Umbilical cord (tissue), 2 donors: ENCODE measurements at places on chromosomes 1 and 21.

DNA sequence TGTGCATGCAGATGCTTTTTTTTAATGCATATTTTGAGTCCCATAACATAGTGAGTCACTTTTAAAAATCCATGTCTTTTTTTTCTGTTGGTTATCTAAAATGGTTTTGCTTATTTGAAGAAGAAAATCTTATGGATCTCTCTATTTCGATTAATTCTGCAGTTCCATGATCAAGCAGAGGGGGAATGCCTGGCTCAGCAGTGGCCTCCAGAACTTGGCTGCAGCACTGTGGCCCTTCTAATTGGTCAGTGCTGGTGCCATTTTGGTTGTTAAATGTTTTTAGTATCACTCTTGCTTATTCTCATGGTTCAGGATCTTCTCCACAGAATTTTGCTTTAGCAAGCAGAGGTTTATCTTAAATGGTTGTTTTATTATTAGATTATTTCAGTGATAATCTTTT is 11.2 kb downstream of the EPHX4 start:
- DNase-seq, result no peak

DNA sequence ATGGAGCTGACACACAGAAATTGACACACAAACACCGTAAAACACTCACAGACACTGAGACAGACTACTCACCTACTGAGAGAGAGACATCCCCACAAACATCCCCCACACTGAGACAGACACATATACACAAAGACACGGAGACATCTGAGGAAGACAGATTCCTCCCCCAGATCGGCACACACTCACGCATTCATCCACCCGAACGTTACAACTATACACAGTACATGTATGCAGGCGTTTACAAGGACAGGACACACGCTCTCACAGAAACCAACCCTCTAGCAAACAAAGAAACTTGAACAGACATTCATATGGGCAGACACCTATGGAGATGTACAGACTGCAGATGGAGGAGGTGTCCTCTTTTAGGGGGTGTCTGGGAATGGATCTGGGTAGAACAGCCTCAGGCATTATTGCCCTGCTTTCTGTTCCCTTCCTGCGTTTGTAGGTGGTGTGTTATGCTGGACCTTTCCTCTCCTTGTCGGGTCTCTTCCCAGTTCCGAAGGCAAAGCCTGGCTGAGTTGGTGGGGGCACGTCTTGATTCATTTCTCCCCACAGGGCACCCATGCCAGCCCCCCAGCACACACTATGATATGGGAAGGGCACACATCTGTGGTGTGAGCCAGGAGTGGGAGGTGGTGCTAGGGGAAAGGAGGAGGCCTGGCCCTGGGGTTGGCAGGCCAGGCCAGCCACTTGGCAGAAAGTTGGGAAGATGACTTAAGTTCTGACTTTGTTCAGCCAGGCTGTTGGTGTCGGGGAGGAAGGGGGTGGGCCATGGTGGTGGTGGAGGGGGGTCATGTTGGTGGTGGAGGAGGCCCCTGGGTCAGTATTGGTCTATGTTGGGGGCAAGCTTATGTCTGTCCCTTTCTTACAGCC is 1.5 kb downstream of the KIRREL1 start:
- peak; percentile 77 for DNase-seq

DNA sequence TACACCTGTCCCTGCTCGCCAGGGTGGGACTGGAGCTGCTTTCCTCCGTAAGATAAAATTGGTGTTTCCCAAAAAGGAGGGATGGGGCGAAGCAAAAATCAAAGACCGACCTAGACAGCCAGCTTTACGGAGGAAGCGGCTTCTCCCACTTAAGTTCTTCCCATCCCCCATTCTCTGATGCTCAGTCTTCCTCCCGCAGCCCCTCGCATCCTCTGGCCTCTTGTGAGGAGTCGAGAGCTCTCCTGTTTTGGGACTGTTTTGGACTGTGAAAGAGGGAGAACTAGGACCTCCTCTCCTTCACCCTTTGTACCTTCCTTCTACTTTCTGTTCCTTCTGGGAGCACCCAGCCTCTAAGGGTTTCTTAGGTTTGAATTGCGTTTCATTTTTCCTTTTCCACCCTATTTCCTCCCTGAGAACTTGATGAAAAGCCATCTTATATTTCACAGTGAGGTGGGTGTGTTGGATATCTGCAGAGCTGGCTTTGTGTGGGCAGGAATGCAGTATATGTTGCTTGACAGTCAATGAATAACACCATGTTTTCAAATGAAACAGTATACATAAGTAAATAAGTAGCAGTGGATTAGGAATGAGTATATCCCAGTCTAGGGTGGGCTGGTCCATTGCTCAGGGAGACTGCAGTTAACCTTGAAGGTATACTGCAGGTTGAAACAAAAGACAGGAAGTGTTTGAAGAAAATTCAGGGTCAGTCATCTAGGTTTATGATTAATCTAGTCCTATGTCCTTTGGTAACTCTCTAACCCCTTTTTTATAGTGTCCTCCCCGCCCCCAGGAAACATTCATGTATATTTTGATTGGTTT is 848 bp downstream of the CTTNBP2NL start:
- peak; percentile 57 for DNase-seq

GRCh38 chr1:84155517-84155916 is 11.4 kb downstream of the PRKACB start:
- DNase-seq, result no peak

- no peak for DNase-seq
Measured at GRCh38 chr1:235714205-235714897, 64.8 kb upstream of the GNG4 start.

DNA sequence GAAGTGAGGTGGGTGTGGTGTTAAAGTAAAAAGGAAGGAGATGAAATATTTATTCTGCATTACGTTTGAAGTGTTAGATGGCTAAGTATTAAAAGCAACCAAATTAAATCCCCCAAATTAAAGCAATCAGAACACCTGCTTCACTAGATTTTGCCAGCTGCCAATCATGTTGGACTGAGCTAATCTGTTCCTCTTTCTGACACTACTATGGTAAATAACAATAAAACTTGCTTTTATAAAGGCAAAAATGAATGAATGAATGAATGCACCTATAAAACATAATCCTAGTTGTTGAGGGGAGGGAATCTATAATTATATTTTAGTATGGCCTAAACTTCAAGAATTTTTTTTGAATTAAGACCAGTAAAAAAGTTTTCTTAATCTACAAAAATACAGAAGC is 51.0 kb downstream of the RAB3GAP2 start:
- DNase-seq, result no peak

DNA sequence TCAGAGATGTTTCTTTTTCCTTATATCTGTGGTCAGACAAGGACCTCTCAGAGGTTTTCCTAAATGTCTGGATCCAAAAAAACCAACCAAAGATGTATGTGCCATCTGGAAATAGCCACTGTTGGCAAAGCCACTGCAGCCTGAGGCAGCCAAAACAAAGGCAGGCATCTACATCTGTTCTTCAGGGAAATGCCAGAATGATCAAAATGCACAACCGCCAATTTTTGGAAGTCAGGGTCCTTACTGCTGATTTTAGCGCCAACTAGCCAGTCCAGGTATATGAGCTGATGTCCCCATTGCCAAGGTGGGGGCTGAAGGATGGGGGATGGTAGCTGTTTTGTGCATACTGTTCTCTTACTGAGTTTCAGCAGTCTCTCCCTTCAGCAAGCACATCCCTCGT is 45.9 kb downstream of the SYT14 start:
- DNase-seq, result no peak

GRCh38 chr1:233638513-233638912 is 24.6 kb downstream of the KCNK1 start:
- no peak for DNase-seq

- DNase-seq, result no peak
Measured at GRCh38 chr1:238673561-238673960, 712.8 kb upstream of the CHRM3 start.

DNA sequence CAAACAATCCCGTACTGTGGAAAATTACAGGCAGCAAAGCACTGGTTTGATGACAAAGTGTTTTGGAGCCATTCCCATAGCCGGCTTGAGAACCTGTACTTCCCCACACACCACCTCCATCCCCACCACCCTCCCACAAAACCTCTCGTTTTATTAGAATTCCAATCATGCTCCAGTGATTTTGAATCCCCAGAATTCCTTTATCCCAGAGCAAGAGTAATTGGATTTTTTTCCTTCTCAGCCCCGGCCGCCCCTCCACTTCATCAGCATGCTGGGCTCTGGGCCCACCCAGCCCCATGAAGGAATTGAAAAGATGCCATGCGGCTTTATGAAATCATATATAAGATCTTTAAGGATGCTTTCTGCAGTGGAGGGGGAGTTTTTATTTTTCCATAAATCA is 136.6 kb downstream of the OMA1 start:
- peak; percentile 71 for DNase-seq

DNA sequence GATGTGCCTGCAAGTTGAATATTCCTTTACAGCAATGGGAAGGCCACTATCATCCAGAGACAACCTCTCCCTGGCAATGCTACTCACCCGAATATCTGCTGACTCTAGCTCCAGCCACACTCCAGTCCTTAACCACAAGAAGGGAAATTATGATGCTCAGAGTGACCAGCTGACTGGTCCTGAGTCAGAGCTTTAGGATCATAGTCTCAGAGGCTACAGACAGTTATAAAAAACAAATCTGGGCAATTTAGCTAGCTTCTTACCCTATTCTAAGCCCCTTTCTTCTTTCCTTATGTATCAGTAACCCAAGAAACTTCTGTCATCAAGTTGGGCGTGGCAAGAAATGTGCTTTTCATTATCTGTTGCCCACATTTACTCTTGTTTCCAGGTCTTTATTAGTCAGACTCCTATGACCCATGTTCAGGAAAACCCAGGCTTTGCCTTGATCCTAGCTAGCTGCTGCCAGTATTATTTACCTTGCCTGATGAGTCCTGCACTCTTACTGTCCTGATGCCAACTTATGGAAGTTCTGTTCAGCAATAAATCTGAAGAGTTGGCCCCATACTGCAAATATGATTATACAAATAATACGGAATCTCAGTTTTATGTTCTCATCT is 207.0 kb downstream of the TTLL7 start:
- peak; percentile 65 for DNase-seq

DNA sequence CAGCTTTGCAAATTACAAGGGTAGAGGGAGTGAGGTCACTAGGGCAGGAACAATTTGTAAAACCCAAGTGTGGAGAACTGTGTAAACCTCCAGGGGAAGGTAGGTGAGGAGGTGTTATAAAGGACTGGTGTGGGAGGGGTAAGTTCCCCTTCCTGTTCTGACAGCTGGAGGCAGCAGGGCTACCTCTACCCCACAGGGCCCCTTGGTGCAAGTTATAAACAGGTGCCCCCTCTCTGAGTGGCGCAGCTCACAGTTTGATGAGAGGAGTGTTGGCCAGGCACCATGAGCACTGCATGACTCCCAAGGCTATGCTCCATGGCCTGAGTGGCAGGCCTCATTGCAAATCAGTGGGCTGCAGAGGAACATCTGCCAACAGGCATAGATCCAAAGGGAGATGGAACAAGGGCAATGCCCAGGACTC is 41.0 kb downstream of the MFSD2A start:
- no peak for DNase-seq

- DNase-seq, result no peak
Measured at GRCh38 chr1:110098222-110099026, 13.8 kb upstream of the UBL4B start.

DNA sequence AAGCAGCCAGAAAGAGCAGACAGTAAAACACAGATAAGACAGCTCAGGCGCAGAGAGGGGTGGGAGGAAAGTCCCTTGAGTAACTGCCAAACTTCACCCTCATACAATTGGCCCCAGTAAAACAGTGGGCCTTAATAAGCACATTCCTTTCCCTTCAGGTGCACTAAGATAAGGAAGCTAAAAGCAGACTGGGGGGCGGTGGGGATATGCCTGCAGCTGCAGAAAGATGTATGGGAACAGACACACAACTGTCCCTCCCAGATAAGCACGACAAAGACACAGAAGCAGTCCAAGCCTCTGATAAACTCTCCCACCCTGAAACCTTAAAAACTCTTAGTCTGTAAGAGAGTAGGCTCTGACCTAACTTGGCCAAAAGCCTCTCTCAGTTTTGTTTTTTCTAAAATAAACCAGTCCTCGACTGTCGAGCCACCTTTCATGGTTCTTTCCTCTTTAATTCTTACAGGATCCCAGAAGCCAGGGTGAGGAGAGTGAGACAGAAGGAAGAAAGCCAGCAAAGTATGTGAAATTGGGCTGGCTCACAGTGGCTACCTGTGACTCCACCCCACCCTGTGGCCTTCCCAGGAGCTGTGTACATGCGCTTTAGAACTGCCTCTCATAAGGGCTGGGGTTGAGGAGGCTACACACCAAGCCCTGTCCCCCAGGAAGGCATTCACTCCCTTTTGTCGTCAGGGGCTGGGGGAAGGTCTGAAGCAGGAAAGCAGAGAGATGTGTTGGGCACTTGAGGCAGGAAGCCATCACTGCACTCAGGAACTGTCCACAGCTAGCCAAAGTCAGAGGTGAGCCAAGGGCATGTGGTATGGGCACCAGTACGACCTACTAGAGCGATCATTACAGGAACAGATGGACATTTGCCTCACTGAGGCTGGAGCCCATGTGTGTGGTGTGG is 4.6 kb downstream of the PGLYRP4 start:
- DNase-seq, result peak; percentile 22

DNA sequence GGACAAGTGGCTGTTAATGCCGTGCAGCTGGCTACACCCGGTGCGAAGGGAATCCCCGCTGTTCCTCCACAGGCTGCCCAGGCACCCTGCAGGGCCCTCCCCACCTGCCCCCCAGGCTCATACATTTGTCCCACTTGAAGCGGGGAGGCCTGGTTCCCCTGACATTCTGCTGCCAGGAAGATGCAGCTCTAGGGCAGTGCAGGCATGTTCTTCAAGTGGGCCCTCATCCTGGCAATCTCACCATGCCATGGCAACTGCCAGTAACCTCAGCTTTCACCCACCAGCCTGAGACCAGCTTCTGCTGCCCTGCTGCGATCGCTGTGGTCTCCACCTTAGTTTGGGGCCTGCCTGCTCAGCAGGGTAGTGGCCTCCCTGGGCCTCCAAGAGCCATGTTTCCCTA is 151.9 kb upstream of the COL6A1 start:
- no peak for DNase-seq

GRCh38 chr1:244255426-244255965 is 196.2 kb downstream of the ADSS2 start:
- no peak for DNase-seq

GRCh38 chr1:204566583-204566955 is 50.4 kb downstream of the MDM4 start:
- DNase-seq, result no peak

GRCh38 chr1:187212377-187212776 is 383.6 kb downstream of the PLA2G4A start:
- DNase-seq, result no peak

GRCh38 chr1:205600085-205600484 is 31.7 kb downstream of the ELK4 start:
- peak; percentile 52 for DNase-seq

- DNase-seq, result peak; percentile 30
Measured at GRCh38 chr1:166840309-166841274, 1.3 kb downstream of the POGK start.
